ENCODE measurements at places on chromosomes 3 and 15.

- DNase-seq = no peak
Observed at GRCh38 chr3:56917361-56918110, 115.8 kb upstream of the ARHGEF3 start.

DNA sequence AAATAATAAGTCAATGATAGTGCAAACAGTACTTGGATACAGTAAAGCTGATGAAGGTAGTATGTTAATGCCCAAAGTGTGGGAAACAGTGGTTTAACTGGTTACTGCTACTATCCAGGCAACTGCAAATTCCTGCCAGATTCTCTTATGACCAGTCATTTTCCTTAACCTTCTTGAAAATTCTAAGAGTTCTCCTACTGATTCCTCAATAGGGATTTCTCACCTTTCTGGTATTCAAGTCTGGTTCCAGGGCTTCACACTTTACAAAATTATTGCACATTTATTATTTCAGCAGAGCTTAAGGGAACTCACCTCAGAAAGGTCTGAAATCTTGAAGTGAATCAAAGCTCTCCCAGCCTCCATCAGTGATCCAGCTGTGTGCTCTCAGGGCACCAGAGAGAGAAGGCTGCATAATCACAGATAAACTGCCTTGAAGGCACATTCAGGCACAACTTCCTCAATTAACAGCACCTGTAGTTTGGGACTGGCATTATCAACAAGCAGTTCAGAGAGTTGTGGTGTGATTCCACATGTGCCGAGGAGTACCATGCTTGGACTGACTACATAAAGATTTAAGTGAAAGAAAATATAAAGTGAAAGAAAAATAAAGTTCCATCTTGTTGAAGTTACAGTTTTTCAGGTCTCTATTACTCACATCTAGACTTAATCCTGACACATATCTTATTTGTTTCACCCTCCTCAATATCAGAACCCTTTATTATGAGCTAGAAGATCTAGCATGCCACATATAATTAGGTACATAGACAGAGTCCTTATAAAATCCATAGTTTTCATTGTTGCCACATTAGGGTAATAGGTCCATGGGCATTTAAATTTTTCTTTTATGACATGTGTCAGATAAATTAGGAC is 59.5 kb upstream of the TIPARP start:
- DNase-seq = no peak

- no peak for DNase-seq
Observed at GRCh38 chr3:56748663-56749231, 53.0 kb downstream of the ARHGEF3 start.

GRCh38 chr3:24551626-24552025 is 57.0 kb upstream of the THRB start:
- DNase-seq = no peak

- no peak for DNase-seq
Observed at GRCh38 chr3:126918355-126918821, 64.5 kb upstream of the PLXNA1 start.

GRCh38 chr3:50971487-50971924 is 296.8 kb downstream of the DOCK3 start:
- peak; percentile 25 for DNase-seq

GRCh38 chr15:100570735-100571313 is 31.2 kb downstream of the LINS1 start:
- DNase-seq = no peak

DNA sequence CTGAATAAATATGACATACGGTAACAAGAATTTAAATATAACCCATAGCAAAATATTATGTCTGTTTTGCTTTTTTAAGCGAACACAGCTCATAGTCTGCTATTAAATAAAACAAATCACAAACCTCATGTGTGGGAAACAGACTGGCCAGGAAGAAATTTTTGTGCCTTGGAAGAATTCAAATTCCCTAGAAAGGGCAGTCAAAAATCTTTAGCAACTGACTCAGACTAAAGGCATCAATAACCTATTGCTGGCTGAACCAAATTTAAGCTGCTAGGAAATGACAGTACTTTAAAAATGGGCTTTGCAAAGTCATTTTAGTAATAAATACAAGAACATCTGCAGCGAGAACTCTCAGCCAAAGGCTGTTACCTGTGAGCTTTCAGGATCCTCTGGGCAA is 151.4 kb downstream of the PLD1 start:
- no peak for DNase-seq

- no peak for DNase-seq
Observed at GRCh38 chr3:166029507-166029906, 192.3 kb upstream of the BCHE start.

- no peak for DNase-seq
Observed at GRCh38 chr3:170410428-170411029, 8.1 kb upstream of the CLDN11 start.

- no peak for DNase-seq
Observed at GRCh38 chr15:38362355-38362754, 91.6 kb upstream of the FAM98B start.

- no peak for DNase-seq
Observed at GRCh38 chr3:179560791-179561190, 1.9 kb upstream of the ACTL6A start.

GRCh38 chr3:186239321-186239720 is 122.7 kb downstream of the DGKG start:
- no peak for DNase-seq

DNA sequence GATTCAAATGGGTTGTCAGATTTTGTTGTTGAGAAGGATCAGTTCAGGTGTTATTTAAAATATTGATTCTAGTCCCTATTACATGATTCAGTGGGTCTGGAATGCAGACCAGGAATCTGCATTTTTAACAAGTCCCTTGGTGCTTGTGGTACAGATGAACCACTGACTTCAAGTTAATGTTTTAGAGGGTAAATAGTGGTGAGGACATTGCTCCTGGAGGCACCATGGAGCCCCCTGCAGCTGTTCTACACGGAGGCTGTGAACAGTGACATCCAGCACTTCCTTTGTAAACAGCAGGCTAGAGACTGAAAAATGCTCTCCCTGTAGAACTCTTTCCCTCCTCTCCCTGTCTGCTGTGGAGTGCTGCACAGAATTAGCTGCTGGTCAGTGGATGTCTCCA is 4.8 kb upstream of the FSIP1 start:
- no peak for DNase-seq

DNA sequence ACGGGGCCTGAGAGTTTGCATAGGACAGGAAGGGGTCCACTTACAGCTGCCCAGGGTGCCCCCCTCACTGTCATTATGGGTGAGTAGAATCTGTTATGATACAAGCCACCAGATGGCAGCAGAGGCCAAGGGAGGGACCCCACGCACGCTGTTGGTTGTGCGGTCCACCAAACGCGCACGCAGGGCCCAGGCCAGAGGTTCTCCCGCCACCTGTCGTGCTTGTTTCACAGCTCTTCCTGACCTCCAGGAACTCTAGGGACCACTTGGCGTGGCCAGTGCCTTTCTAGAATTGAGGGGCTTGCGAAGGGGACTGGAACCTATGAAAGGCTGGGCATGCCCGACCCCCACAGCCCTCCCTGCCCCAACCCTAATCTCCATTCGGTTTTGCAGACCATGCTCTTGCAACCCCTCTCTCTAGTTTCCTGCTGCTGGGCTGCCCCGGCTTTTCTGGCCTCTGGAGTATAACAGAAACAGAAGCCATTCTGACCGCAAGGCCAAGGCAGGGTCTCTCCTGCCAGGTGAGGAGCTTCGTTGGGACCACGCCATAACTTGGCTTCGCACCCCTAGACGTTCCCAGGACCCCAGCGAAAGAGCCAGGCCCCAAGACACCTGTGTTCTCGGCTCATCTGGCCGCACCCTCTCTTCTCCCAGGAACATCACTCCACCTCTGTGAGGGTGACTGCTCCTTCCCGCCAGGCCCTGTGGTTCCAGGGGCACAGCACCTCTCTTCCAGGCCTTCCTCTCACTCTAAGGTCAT is 46.0 kb downstream of the ALDH1L1 start:
- DNase-seq = peak; percentile 4

- no peak for DNase-seq
Observed at GRCh38 chr3:159785273-159785708, 203.3 kb upstream of the IL12A start.

GRCh38 chr15:58611731-58612676 is 137.5 kb downstream of the ADAM10 start:
- DNase-seq = no peak

GRCh38 chr15:92005154-92005553 is 151.6 kb downstream of the SLCO3A1 start:
- DNase-seq = no peak

DNA sequence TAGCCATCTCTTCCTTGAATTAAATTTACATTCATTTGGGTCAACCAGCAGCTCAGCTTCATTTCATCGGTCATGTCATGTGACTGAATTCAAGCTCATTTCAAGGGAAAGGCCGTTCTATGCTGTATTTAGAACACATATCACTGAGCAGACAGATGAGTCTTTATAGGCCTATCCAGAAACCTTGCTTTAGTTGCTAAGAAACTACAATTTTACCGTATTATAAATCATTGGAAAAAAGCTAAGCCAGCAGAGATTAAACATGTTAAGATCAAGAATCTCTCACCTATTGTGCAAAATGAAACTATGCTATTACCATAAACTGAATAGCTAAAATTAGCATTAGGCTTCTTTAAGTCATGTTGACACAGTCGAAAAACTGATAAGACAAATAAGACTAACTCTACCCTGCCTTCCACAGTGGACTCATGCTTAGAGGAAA is 2.2 kb downstream of the NPTN start:
- no peak for DNase-seq

DNA sequence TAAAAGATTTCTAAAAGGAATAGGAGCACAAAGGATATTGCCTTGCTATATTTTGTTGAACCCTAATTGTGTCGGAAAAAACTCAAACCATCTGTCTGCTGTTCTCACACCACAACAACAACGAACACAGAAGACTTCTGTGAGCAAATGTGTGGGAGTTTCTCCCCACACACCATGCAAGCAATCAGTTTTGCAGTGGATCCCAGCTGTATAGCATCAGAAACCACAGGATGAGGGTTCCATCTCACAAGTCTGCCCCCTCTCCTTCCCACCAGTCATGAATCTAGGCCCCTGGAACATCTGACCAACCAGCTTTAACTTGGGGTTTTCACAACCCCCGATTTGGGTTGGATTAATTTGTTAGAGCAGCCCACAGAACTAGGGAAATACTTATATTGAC is 91.3 kb upstream of the SLC4A7 start:
- DNase-seq = no peak

DNA sequence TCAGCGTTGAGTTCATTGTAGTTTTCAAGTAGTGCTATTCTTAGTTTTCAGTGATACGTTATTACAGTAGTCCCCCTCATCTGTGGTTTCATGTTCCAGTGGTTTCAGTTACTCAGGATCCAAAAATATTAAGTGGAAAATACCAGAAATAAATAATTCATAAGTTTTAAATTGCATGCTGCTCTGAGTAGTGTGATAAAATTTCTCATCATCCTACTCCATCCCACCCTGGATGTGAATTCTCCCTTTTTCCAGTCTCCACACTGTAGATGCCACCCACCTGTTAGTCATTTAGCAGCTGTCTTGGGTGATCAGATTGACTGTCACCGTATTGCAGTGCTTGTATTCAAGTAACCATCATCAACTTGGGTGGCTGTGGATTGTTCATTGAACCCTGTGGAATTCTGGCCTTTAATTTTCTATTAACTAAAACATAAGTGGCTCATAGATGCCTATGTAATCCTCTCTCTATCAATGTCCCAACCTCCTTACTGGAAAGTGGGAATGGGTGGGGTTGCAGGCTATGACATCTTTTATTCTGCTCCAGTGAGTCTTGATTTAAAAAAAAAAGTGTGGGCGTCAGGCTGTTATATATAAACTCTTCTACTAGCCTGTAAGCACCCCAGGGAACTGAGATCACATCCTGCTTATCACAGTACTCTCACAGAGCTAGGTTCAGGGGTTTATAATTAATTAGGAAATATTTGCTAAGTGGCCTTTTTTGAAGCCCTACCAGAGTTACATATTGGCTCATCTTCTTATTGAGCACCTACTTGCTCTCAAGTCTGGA is 97.5 kb downstream of the CFAP20DC start:
- no peak for DNase-seq

DNA sequence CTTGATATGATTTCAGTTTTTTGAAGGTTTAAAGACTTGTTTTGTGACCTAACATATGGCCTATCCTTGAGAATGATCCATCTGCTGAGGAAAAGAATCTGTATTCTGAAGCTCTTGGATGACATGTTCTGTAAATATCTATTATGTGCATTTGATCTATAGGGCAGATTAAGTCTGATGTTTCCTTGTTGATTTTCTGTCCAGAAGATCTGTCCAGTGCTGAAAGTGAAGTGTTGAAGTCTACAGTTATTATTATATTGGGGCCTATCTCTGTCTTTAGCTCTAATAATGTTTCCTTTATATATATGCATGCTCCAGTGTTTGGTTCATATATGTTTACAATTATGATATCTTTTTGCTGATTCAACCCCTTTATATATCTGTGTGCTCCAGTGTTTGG is 362.8 kb downstream of the EPHA6 start:
- no peak for DNase-seq

DNA sequence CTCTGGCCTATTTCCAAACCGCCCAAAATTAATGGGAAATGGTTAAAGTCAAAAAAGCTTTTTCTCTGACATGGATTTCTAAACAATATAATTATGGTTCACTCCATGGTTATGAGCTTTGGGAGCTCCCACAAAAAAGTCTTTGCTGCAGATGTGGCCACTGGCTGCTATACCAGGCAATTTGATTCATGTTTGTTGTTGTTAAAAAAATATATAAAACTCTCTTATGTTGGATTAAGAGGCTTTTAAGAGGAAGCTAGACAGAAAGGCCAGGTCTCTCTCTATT is 258.6 kb downstream of the TIGIT start:
- no peak for DNase-seq

- no peak for DNase-seq
Observed at GRCh38 chr3:11467875-11468274, 175.8 kb downstream of the VGLL4 start.

DNA sequence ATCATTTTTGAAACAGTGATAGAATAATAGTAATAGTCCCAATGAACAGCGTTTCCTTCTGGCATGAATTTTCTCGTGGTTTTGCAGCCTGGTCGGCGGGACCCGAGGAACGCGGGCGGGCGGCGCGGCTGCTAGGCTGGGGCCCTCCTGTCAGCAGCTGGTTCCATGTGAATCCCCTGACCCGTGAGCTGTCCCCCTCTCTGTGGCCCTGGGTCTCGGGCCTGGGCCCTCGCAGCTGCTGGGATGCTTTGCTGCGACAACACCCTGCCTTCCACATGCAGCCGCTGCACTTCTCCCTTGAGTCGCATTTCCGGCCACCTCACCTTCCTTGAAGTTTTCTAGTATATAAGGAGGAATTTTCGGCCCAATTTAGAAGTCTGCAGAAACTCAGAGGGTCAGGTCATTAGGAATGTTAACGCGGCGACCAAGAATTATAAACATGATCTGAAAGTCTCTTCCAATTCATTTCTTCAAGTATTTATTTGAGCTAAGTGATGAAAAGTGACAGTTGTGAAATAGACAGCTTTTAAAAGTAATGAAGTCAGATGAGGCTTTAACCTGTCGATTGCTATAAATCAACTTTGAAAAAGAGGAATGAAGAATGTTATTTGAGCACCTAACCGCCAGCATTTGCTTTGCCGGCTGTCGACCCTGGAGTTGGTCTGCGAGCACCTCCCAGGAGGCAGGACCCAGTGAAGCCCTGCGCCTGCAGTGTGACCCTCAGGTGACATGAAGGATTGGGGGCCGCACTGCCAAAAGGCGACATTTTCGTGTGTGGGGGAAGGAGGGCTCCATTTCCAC is 27.7 kb downstream of the NR2F2 start:
- no peak for DNase-seq
